ENCODE measurements at places on chromosomes 13 and 19. TPM values are rescaled to one million over a fixed set of nuclear protein-coding genes. Genes with fewer than 3 reads are reported as not detected.

The FXYD7 gene
- total RNA-seq = 0.39 TPM

The BCKDHA gene
- total RNA-seq = 22.7 TPM

The LAIR2 gene
- total RNA-seq = 49.1 TPM

DNA sequence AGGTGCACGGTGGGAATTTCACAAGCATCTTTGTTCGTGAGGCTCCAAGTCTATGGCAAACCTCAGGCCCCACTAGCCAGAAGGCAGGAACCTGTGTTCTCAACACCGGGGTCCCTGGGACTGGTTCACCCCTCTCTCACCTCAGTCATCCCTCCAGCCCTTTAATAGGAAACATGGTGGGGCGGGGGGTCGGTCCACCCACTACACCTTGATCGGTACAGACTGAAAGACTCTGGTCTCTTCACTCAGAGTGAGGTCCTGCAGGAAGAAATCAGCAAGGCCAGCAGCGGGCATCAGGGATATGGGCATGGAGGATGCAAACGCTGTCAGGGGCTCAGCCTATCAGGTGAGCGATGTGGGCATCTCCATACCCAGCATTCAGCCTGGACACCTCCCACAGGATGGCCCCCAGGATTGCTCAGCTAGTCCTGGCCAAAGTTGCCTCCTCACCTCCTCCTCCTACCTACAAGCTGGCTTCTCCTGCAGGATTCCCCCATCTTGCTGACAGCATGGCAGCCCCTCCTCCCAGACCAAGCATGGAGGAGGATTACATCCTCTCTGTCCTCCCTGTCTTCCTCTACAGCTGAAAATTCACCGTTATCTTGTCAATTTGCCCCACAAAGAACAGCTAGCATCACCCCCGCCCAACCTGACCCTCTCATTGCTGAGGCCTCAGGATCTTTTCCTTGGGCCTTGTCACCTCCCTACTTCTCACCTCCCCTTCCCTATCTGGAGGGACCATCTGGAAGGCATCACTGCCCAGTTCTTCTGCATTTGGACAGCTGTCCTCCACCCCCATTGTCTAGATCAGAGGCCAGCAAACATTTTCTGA lies 37.3 kb upstream of the CD33 start:
- no peak overlapping the region for H3K27ac ChIP-seq
- H3K27me3 ChIP-seq = peaks cover 2% of the 10 kb centered on the region
- no peaks in the 10 kb centered on the region for H3K36me3 ChIP-seq
- DNase-seq = no peak
- no peak overlapping the region for H3K4me3 ChIP-seq

DNA sequence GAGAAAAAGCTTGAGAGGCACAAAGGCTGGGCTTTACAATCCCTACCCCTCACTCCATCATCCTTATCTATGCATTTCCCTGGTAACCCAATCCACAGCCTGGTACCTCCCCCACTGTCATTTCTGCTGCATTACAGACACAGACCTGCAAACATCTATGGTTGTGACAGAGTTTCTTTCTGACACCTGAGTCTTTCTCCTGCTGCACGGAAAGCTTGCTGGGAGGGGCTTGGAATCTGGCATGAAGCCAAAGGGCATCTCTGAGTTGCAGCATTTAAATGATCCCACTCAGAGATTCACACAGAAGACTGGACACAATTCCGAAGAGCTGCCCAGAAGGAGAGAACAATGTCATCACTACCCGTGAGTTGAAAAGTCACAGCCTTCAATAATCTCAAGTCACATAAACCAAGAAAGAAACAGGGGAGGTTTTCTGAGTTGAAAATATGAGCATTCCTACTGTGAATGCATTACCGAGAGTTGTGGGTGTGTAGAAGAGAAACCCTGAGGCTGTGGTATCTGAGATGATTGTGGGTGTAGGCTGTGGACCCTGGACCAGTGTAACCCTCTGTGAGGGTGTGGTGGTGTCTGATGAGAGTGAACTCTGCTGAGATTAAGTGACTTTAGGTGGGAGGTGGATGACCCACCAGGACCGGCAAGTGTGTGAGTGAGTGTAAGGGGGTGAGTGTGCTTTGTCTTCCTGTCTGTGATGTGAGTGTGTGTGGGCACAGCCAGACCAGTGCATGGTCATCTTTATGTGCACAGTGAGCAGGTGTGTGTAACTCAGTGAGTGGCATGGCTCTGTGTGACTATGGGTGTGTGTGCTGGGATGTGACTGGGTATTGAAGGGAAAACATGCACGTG lies at the start of gene LGALS14:
Gene LGALS14, plus strand, starts transcription at position 301 of the 864 bp plus-strand sequence. Its CDS starts 48 bp downstream, at position 349.
- H3K4me1 ChIP-seq = peaks cover 34% of the 10 kb centered on the region
- no peak for DNase-seq
- no peaks in the 10 kb centered on the region for H3K27me3 ChIP-seq

The PLPP2 gene
- 0.16 TPM for total RNA-seq

GRCh38 chr13:49265822-49266221 lies 18.1 kb downstream of the CDADC1 start:
- H3K27me3 ChIP-seq = no peaks in the 10 kb centered on the region
- no peak for DNase-seq
- H3K36me3 ChIP-seq = peaks cover 21% of the 10 kb centered on the region
- no peak overlapping the region for H3K27ac ChIP-seq
- H3K4me3 ChIP-seq = no peak overlapping the region

DNA sequence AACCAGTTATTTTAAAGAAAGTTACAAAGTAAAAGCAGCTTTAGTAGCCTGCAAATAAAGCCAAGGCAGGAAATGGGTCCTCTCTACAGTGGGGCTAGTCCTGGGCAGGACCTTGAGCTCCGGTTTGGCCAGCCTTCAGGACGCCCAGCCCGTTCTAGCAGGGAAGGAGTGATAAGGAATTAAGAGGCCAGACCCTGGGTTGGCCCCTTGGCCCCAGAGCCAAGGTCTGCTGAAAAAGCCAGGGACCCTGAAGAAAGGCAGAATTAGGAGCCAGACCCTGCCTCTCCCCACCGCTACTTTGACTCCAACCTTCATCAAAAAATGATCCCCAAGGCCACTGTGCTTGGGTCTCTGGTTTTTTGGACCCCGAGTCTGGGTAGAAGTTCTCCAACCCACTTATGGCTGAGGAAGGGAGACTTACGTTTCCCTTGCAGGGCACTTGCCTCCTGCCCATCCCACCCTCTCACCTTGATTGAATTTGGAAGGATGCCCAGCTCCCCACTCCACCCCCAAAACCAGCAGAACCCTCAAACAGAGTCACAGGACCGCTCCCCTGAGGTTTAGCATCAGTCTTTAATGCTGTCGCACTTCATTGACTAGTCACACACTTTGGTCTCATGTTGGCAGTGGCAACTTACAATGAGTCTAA lies 3.9 kb downstream of the DNAJB1 start:
- peaks cover 32% of the 10 kb centered on the region for H3K36me3 ChIP-seq
- H3K27me3 ChIP-seq = peaks cover 2% of the 10 kb centered on the region
- peaks cover 50% of the 10 kb centered on the region for H3K4me1 ChIP-seq
- H3K27ac ChIP-seq = no peak overlapping the region
- H3K4me3 ChIP-seq = peak overlapping the region; percentile 91

DNA sequence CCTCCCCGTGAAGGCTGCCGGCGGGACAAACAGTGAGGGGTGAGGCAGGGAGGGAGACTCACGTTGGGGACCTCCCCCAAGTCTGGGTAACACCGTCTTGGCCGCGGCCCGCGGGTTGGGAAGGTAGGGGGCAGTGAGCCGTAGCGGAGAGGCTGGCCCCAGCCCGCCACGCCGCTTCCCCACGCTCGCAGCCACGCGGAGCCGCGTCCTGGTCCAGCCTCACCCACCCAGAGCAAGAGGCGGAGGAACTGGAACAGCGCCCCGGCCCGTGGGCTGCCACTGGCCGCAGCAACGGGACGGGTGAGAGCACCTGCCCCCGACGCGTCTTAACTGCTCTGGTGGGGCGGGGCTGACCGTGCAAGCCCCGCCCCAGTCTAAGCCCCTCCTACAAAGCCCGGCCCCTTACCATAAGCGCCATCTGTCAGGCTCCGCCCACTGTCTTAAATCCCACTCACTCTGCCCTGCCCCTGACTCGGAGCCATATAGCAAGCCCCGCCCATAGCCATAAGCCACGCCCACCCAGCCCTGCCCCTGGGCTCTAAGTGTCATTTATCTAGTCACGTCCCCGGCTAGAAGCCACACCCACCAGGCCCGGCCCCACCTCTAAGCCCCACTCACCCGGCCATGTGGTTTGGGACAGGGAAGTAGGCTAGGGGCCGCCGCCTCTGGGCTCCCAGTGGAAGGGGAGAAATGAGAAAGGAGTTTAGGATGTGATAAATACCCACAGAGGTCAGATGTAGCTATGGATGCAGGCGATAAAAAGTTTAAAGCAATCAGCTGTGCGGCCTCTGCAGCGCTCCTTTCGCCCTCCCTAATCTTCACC lies 2.1 kb upstream of the CCL25 start:
- peak overlapping the region; percentile 52 for H3K27ac ChIP-seq
- H3K36me3 ChIP-seq = no peaks in the 10 kb centered on the region
- peak; percentile 73 for DNase-seq
- H3K27me3 ChIP-seq = peaks cover 13% of the 10 kb centered on the region

DNA sequence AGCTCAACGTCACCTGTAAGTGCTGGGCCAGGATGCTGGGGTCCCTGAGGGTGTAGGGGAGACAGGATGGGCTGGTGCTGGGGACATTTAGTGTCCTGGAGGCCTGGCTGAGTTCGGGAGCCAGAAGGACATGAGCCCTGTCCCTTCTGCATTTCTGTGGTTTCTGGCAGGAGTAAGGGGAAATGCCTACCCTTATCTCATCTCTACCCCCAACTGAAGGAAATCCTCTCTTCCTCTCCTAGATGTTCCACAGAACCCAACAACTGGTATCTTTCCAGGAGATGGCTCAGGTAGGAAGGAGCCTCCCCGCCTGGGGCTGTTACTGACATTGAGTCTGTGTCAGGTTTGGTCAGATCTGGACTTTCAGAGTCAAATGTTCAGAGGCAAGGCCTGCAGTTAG lies 1.2 kb downstream of the CD33 start:
- DNase-seq = no peak
- H3K27me3 ChIP-seq = peaks cover 20% of the 10 kb centered on the region
- peak overlapping the region; percentile 65 for H3K4me3 ChIP-seq
- peaks cover 22% of the 10 kb centered on the region for H3K4me1 ChIP-seq
- H3K27ac ChIP-seq = no peak overlapping the region

DNA sequence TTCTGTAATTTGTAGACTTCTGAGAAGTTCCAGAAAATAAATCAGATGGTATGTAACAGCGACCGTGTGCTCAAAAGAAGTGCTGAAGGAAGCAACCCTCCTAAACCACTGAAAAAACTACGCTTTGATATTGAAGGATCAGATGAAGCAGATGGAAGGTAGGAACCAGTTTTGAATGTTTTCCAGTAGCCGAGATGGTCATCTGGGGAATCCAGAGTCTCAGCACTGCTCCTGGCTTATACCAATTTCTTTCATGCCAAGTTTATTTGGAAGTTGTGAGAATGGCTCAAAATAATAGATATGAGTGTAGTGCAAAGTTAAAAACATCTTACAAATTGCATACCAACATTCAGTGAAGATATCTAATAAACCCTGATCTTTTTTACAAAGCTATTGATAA lies 56.2 kb downstream of the RCBTB2 start:
- H3K4me1 ChIP-seq = peaks cover 4% of the 10 kb centered on the region
- DNase-seq = no peak
- peaks cover 36% of the 10 kb centered on the region for H3K36me3 ChIP-seq
- H3K4me3 ChIP-seq = no peak overlapping the region

DNA sequence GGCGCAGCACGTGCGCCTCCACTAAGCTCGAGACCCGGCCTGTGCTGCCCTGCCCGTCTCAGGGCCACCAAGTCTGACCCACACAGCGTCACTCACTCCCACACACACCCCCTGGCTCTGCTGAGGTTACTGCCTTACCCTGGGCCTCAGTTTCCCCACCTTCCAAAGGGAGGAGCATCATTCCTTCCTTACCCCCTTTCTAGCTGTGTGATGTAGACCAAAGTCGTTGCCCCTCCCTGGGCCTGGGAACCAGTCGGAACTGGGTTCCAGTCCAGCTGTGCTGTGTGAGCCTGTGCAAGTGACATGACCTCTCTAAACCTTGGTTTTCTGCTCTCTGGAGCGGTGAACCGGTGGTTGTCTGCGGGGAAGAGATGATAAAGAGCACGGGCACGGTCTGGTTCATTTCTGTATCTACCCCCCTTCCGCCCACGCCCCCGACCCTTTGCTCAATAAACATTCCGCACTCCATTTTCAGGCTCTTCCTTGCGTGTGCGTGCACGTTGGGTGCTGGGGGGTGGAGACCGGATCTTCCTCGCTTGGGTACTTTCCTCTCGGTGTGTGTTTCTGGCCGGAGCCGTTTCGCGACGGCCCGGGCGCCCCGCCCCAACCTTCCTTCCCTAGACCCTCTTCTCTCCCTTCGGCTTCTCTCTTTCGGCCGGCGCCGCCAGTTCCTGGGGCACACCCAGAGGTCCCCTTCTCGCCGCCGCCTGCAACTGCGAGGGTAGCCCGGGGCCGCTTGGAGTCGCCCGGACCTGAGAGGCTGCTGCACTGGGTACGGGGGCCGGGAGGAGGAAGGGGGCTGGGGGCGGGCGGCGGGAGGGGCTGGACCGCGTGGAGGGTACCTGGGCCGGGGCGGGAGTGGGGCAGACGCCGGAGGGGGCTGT lies at the start of gene ZNF581:
Gene ZNF581, plus strand, starts transcription at position 647 of the 884 bp plus-strand sequence. CDS start 923 bp downstream, outside the sequence.
- H3K27me3 ChIP-seq = no peaks in the 10 kb centered on the region
- peak within 1 kb of the TSS; percentile 99 for H3K27ac ChIP-seq
- peak within 1 kb of the TSS; percentile 100 for H3K4me3 ChIP-seq
- DNase-seq = peak; percentile 77

The IL12RB1 gene
- total RNA-seq = 47.5 TPM

The PLIN5 gene
- not detected for total RNA-seq

GRCh38 chr13:22470075-22470474 lies 710.7 kb upstream of the SGCG start:
- H3K36me3 ChIP-seq = no peaks in the 10 kb centered on the region
- no peak overlapping the region for H3K4me3 ChIP-seq
- DNase-seq = no peak
- no peaks in the 10 kb centered on the region for H3K27me3 ChIP-seq
- H3K4me1 ChIP-seq = no peaks in the 10 kb centered on the region

The BEST2 gene
- total RNA-seq = 0.12 TPM

DNA sequence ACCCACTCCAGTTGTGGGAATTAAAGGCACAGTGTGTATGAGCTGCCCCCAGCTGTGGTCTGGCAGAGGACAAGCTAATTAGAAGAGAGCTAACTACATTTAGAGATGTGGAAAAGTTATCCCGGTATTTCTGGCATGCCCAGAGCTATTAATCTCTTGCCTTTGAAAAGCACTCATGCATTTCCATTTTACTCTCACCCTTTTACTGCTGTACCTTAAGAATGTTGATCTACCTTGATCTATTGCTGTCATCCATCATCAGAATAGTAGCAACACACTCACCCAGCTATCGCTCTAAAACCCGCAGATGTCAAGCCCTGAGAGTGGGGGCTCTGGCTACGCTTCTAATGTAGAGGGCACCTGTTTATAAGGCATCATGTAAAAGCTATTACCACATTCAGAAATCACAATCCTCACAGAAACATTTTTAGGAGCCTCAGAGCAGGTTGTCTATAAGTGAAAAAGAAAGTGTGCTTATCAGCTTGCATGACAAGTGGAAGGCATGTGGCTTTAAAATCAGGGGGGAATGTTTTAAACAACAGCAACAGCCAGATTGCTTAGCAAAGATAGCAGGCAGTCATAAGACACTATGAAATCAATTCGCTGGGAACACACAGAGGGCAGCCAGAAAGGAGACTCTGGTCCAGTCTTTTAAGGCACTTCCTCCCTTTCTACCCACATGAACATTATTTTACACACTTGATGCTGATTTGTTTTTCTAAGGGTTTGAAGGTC lies 224.2 kb upstream of the IRS2 start:
- H3K4me3 ChIP-seq = no peak overlapping the region
- no peak for DNase-seq
- no peaks in the 10 kb centered on the region for H3K36me3 ChIP-seq
- no peaks in the 10 kb centered on the region for H3K4me1 ChIP-seq
- H3K27me3 ChIP-seq = no peaks in the 10 kb centered on the region

All from activated T-helper 1 cell treated with anti-CD3 and anti-CD28 coated beads, Interleukin-12 subunit alpha, Interleukin-12 subunit beta, Interleukin-2, Interleukin-4 antibody, amounts not matched to agents 30 ng/mL and 10 ng/mL and 1 ng/mL, durations not matched to agents 14 hours and 24 hours and 36 hours (primary cell).